ENCODE measurements at places on chromosomes 2 and 18.

DNA sequence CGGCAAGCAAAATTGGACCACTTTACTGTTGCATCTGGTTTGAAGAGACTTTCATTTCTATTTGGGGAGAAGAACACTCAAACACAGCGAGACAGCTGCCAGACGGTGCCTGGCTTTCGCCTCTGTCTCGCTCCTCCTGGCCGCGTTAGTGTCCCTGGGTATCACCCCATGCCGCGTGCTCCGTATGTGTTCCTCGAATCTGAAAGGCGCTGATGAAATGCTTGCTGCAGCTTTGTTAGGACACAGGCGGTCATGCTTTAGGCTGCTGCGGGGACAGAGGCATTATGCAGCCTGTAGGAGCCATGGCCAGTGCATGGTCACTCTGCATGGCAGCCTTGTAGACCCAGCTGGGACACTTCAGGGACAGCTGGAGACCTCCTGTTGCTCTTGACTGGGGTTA, 53.9 kb downstream of the LDLRAD4 start:
- no peak for DNase-seq

- no peak for DNase-seq
Observed at GRCh38 chr18:13809531-13810255, 14.3 kb upstream of the MC5R start.

- no peak for DNase-seq
Observed at GRCh38 chr2:82340578-82341053, 2036.1 kb upstream of the LRRTM1 start.

GRCh38 chr18:10023853-10024570, 110.2 kb downstream of the VAPA start:
- DNase-seq = no peak

DNA sequence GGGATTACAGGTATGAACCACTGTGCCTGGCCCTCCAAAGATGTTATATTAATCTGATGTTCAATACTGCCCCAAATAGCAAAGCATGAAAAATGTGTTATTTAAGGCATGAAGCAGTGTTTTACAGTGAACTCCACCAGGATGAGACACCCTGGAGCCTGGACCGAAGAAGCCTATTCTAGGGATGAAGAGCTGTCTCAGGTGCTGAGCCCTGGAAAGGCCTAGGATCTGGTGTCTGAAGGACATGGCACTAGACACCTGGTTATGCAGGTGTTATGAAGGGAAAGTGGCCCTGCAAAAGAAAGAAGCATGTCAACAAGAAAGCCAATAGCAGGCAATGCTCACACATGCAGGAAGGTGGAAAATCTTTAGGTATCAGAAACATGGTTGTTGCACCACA, 374.4 kb downstream of the CLIP4 start:
- DNase-seq = no peak

Data from T follicular helper cell (primary cell).